ENCODE measurements at places on chromosomes 2 and 18.

- DNase-seq, result no peak
Observed at GRCh38 chr2:24793761-24794435, 673 bp downstream of the CENPO start.

DNA sequence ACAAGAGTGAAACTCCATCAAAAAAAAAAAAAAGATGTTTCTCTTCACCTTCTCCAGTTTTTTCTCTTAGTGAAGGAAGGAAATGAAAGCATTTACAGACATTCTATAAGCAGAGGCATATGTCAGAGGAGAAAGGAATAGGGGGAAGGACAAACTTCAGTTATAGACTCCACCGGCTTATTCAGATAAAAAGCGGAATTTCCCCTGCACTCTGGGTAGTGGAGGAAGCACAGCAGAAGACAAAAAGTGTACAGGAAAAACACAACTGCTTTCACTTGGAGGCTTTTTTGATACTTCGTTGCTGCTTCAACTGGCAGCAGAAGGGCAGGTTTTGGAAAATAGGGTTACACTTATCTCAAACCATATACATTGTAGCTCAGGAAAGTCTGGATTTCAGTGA lies 3.2 kb upstream of the MGAT4A start:
- no peak for DNase-seq

GRCh38 chr2:215931256-215931903 lies 82.0 kb downstream of the MREG start:
- peak; percentile 37 for DNase-seq

DNA sequence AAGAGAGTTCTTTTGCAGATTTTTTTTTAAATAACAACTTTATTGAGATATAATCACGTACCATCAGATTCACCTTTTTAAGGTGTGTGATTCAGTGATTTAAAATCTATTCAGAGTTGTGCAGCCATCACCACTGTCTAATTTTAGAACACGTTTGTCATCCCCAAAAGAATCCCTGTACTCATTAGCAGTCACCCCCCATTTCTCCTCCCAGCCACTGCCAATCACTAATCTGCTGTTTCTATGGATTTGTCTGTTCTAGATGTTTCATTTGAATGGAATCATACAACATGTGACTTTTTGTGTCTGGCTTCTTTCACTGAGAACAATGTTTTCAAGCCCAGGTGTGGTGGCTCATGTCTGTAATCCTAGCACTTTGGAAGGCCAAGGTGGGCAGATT lies 55.4 kb upstream of the RAPH1 start:
- no peak for DNase-seq

- DNase-seq, result no peak
Observed at GRCh38 chr2:11552260-11552638, 18.4 kb downstream of the GREB1 start.

- DNase-seq, result no peak
Observed at GRCh38 chr2:204282525-204282924, 262.8 kb upstream of the PARD3B start.

DNA sequence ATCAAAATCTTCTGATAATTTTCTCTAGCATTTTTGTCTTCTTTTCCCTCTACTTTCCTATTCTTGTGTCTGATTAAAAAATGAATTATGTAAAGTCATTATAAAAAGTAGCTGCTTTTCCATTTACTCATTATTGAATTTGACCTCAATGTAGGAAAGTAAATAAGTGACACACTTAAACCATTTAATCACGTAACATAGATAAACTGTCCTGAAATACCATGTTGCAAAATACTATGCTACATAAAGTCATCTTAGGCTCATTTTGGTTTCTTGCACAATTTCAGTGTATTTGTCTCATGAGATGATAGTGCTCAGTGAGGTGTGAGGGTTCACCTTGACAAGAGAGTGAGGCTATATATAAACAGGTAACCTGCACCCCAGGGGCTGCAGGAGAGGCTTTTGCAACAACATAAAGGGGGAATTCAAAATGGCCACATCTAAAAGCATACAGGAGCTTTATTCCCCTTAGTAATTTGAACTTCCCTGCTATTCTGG lies 502.7 kb downstream of the RNF144A start:
- DNase-seq, result no peak

DNA sequence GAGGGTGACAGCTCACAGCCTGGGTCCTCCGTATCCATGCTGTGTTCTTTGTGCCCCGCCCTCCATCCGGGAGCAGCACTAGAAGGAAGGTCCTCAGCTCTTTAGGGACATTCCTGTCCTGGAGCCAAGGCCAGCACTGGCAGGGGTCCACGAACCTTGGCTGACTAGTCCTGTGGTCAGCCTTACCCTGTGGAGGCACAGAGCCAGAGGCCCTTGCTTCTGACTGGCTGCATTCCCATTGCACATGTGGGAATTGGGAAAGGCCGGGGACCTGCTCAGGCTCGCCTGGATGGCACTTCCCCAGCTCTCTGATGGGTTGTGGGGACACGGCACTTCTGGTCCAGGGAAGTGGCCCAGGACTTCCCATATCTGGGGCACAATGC lies 24.9 kb upstream of the RHOB start:
- DNase-seq, result no peak

DNA sequence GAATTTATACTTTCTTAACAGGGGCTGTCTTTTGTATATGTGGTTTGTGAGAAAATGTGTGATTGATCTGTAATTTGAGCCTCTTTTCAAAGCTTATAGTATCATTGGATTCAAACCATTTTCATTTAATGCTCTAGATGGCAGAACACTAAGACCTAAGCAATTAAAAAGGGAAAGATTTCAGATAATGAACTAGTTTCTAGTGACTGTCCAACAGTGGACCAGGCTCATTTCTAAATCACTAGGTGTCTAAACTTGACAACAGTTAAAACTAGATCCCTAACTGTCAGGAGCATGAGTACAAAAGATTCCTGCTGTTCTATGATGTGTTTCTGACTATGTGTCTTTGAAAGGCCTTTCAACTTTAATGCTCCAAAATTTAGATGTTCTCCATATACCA lies 54.6 kb downstream of the ANKRD44 start:
- DNase-seq, result no peak

Measured in activated T-cell treated with anti-CD3 and anti-CD28 coated beads for 48 hours (primary cell).